Activated naive CD8-positive, alpha-beta T cell treated with anti-CD3 and anti-CD28 coated beads, Interleukin-2, amount 50 U/mL, for 16 hours (primary cell): ENCODE measurements at places on chromosomes 12 and 14.

DNA sequence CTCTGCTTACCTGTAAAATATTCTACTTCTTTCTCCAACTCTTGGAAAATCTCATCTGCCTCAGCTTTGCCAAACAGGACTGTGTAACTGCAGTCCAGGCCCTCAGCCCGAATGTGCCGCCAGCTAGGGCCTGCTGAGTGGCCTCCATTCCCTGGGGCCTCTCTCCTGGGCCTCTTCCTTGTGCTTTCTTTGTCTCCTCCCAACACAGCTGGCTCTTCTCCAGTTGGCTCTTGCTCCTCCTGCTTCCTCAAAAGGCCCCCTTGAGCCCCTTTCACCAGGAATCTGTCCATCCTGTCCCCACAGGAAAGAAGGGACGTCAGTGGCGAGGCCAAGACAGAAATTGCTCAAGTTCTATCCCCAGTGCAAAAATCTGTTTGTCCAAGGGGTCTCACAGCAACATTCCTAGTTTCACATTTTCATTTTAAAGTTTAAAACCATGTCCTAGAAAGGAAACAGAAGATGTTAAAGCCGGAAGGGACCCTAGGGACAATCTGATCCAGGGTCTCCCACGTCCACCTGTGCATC, 713 bp downstream of the ALKBH2 start:
- no peak for DNase-seq

DNA sequence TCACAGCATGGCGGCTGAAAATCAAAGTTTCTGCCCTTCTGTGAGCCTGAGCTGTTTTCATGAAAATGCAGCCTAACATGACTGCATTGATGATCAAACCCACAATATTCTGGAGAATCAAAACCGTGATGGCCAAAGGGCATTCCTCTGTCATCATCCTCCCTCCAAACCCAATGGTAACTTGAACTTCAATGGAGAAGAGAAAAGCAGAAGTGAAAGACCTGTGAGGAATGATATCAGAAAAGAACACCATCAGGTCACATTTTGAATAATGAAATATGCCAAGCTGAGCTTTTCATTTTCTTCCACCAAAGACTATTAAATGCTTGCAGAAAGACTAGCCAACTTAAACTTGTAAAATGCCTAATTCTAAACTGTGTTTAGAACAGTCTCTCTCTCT, 8.1 kb downstream of the KCNJ8 start:
- DNase-seq, result no peak

- no peak for DNase-seq
Observed at GRCh38 chr12:3140284-3140683, 63.1 kb downstream of the TSPAN9 start.

- no peak for DNase-seq
Observed at GRCh38 chr12:122403831-122404230, 18.6 kb downstream of the CLIP1 start.

DNA sequence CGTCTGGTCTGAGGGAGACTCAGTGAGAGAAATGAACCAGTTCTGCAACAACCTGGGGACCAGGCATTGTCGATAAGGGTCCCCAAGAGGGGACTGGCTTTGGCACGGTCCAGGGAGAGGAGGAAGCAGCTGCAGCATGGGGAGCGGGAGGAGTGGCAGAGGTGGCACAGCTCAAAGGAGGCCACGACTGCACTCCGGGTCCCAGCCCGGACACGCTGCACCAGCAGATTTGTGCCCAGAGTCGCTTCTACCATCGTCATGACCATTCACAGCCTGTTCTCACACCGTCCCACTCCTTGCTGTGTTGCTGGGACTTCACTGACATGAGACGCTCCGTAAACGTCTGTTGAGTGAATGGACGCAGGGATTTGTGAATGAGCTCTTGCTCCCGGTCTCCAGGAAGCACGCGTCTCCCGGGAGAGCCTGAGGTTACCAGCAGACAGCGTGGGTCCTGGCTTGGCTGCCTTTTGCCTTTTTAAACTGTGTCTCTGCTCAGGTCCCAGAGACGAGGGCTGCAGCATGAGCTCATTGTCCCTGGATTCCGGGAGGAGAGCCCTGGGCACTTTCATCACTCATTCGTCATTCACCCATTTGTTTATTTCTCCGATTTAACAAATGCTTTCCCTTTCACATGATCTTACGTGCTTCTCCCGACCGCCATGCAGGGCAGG, 137.0 kb downstream of the PIWIL1 start:
- no peak for DNase-seq

- peak; percentile 6 for DNase-seq
Observed at GRCh38 chr14:61662437-61663311, 32.6 kb upstream of the HIF1A start.

DNA sequence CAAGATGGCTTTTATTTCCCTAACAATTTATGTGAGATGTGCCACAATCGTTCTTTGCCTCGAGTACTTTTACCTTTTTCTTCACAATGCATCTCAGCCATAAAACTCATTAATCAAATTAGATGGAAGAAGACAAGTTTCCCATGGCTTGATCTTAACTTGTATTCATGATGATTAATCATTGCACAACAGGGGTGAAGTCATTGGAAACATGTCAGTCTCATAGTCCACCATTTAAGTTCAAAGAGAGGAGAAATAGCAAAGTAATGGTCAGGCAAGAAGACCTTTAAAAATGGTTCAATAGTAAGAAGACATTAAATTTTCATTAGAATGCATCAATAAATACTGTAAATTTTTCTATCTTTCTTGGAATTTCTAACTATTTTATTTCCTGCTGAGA, 136.3 kb downstream of the FOXG1 start:
- no peak for DNase-seq

DNA sequence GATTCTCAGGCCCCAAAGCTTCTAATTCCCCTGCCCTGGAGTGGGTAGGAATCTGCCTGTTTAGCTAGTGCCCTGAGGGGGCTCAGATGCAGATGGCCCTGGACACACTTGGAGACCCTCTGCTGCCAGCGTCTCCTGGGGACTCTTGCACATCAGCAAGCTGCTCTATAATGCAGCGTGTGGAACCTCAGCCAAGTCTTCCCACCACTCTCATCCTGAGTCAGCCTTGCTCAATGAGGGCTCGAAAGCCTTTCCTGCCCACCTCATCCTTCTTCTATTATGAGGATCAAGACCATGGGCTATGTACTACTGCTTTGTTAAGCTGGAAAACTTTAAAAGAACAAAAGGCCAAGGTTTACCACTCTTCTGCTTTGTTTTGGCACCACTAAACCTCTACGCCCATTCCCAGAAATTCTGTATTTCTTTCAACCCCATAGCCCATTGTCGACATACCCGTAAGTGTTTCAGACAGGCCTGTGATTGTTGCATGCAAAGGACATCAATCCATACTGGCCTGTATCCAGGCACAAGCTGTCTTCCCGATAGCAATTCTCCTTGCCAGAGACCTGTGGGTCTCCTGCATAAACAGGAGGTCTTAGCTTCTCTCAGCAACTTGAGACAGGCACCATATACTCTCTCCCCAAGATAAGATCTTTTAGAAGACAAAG, 246.9 kb downstream of the DPF3 start:
- no peak for DNase-seq

DNA sequence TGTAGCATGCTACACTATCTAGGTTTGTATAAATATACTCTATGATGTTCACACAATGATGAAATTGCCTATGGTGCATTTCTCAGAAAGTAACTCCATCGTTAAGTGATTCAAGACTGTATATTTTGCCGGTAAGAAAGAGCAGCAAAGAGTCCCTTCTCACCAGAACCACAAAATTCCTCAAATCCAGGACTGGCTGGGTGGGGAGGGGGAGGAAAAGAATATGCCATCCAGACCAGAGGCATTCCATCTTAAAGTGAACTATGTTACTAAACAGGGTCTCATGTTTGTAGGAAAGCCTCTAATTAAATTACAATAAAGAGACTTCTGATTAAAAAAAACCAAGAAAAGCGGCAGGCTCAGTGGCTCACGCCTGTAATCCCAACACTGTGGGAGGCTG, 11.5 kb downstream of the UBE2N start:
- DNase-seq, result no peak

GRCh38 chr12:2288001-2288400, 235.2 kb downstream of the CACNA1C start:
- DNase-seq, result no peak

DNA sequence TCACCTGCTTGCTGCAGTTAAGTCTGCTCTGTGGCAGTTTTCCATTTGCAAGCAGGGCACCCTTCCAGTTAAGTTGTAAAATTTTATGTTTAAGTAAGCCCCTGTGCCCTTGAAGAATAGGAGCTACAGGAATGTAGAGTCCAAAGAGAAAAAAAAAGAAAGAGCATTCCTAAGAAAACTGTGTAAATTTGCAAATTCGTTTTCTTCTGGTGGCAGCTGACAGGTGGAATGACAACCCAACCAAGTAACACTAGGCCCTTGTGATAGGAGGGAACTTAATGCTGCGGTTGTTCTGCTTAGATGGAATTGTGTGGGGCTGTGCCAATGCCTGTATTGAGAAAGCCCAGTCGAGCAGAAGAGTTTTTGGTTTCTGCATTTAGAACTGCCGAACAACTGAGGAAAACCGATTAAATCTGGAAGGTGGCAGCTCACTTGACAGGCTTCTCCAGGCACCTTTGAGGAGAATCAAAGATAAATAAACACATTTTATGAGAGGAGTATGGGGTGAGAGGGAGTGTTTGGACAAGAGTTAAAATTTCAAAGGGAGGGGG, 280.0 kb downstream of the RAD51B start:
- no peak for DNase-seq

GRCh38 chr14:37791384-37792036, 196.1 kb downstream of the TTC6 start:
- no peak for DNase-seq

GRCh38 chr12:71556448-71556847, 107.2 kb downstream of the ZFC3H1 start:
- DNase-seq, result no peak

DNA sequence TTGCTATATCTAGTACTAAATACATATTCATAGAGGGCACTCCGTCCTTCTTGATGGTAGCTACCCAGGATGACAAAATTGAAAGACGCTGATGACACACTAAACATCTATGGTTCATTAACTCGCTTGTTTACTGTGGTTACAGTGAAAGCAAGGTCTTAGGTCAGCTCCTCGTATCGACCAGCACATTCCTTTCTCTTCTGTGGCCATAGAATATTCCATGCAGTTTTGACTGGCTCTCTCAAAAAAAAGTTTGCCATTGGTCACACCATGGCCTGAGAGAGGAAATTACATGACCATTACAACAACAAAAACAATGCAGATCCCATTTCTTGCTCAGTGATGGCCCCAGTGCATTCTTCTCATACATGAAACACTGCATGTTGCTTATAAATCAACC, 411.4 kb upstream of the SOX5 start:
- DNase-seq, result no peak

- no peak for DNase-seq
Observed at GRCh38 chr12:91991399-91992187, 154.1 kb downstream of the BTG1 start.
